T-helper 17 cell (primary cell): ENCODE measurements at places on chromosomes 12 and 14. TPM values are rescaled to one million over a fixed set of nuclear protein-coding genes. Genes with fewer than 3 reads are reported as not detected.

Gene PTGER2
- total RNA-seq: 52.1 TPM

Gene TAS2R8
- not detected for total RNA-seq

Gene ACOT4
- 0.65 TPM for total RNA-seq

Gene TSPAN11
- total RNA-seq: not detected

Gene ADGRD1
- total RNA-seq: not detected

Gene DGLUCY
- 86.0 TPM for total RNA-seq

Gene C12orf50
- not detected for total RNA-seq

Gene MIPOL1
- 0.73 TPM for total RNA-seq

Gene PRIMA1
- total RNA-seq: not detected

- peaks cover 9% of the 10 kb centered on the region for H3K4me1 ChIP-seq
- no peaks in the 10 kb centered on the region for H3K27me3 ChIP-seq
- H3K36me3 ChIP-seq: peaks cover 4% of the 10 kb centered on the region
These were observed 12.5 kb downstream of the CKB start for GRCh38 chr14:103509864-103510723.

DNA sequence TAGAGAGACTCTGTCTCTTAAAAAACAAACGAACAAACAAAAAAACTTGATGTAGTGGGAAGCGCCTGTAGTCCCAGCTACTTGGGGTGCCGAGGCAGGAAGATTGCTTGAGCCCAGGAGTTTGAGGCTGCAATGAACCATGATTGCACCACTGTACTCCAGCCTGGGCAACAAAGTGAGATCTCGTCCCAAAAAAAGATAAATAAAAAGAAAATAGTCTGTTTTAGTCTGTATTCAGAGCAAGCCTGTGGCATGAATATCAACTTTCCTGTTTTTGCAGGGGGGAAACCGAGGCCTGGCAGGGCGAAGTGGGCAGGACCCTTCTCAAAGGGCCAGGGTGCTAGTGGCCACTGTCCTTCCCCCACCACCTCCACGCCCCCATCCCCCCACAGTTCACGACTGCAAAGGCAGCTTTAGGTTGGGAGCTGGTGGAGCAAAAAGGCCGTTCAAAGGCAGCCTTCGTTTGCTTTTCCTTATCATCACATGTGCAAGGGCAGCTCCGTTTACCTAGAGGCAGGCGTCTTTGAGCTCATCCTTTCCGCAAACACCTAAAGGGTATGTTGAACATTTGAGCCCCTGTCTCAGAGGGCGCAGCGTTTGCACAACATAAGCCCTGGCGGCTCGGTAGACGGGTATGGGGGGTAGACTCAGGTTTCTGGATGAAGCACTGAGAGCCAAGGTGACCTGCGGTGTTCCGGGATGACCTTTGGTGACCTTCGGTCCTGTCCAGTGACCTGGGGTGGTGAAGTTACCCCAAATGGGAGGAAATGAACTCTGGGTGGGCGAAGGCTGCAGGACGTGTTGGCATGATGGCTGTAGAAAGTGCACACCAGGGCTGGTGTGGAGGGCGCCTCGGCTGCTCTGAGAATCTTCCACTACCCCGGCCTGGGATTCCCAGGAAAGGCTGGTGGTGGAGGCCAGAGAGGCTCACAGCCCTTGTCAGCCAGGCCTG is 8.7 kb upstream of the MEG3 start:
- no peaks in the 10 kb centered on the region for H3K4me1 ChIP-seq
- H3K36me3 ChIP-seq: no peaks in the 10 kb centered on the region
- no peak overlapping the region for H3K27ac ChIP-seq
- no peak for DNase-seq
- H3K27me3 ChIP-seq: peaks cover 40% of the 10 kb centered on the region

- DNase-seq: no peak
- H3K4me1 ChIP-seq: no peaks in the 10 kb centered on the region
- no peaks in the 10 kb centered on the region for H3K36me3 ChIP-seq
- H3K27me3 ChIP-seq: no peaks in the 10 kb centered on the region
- H3K27ac ChIP-seq: no peak overlapping the region
- no peak overlapping the region for H3K4me3 ChIP-seq
These were observed 990.2 kb downstream of the GALC start for GRCh38 chr14:87002776-87003175.

DNA sequence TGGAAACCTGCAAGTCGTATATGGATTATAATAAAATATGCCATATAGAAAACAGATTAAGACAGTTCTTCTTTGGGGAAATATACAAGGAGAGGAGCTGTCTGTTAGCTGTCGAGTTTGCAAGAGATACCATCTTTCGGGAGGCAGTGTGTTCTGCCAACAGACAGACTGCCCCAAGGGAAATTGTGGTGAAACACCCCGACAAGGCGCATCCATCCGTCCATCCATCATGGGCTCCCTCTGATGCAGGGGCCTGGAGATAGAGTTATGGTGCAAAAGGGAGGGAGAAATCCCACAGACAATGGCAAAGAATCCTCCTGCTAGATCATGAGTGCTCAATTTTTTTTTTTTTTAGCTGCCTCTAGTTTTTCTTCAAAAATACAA is 156.3 kb downstream of the DPF3 start:
- H3K27ac ChIP-seq: no peak overlapping the region
- no peak overlapping the region for H3K4me3 ChIP-seq
- no peak for DNase-seq
- H3K36me3 ChIP-seq: peaks cover 2% of the 10 kb centered on the region
- peaks cover 25% of the 10 kb centered on the region for H3K27me3 ChIP-seq
- peaks cover 5% of the 10 kb centered on the region for H3K4me1 ChIP-seq

DNA sequence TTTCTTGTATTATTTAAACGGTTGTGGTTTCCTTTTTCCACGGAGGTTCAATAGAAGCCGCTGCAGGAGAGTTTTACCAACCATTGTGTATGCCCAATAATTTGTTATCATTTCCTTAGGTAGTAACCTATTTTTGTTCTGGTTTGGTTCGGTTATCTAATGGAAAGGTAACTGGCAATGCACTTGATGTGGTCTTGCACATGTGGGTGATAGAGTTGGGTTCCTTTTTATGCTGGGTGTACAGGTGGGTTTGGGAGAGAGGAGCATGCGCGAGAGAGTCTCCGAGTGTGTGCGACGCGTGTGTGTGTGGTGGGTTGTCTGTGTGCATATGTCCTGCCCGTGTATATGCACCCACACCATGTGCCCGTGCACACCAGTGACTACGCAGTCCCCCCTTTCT is 102.7 kb upstream of the FKBP4 start:
- peaks cover 23% of the 10 kb centered on the region for H3K27me3 ChIP-seq
- peaks cover 29% of the 10 kb centered on the region for H3K4me1 ChIP-seq
- H3K27ac ChIP-seq: peak overlapping the region; percentile 92
- DNase-seq: no peak

DNA sequence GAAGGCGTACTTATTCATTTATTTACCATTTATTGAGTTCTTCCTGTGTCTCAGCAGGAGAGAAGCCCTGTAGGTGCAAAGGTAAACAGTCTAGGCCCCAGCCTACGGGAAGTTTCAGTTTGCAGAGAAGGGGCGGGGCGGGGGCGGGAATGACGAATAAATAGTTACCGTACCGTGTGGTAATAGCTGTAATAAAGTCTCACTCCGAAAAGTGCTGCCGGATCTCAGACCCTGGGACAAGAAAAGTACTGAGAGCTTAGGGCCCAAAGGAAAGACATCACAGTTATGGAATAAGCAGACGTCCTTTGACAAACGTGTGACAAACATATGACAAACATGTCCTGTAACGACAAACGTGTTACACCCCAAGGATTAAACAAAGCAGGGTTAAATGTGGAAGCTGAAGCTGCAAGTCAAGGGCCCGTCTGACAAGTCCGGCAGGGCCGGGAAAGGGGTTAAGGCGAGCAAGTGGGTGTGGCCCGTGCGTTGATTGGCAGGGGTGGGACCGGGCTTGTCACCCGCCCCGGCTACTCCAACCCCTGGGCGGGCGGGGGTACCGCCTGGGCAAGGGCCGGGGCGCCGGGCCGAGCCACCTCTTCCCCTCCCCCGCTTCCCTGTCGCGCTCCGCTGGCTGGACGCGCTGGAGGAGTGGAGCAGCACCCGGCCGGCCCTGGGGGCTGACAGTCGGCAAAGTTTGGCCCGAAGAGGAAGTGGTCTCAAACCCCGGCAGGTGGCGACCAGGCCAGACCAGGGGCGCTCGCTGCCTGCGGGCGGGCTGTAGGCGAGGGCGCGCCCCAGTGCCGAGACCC is at the start of gene LRP10:
LRP10 (plus strand) TSS at position 517 of the 809 bp plus-strand sequence. CDS start 564 bp downstream, outside the sequence.
- H3K4me1 ChIP-seq: peaks cover 30% of the 10 kb centered on the region
- peak within 1 kb of the TSS; percentile 95 for H3K4me3 ChIP-seq
- DNase-seq: peak; percentile 55

GRCh38 chr14:96586921-96587822 is 85.0 kb downstream of the PAPOLA start:
- peaks cover 27% of the 10 kb centered on the region for H3K27me3 ChIP-seq
- H3K36me3 ChIP-seq: no peaks in the 10 kb centered on the region
- H3K4me1 ChIP-seq: peaks cover 3% of the 10 kb centered on the region

DNA sequence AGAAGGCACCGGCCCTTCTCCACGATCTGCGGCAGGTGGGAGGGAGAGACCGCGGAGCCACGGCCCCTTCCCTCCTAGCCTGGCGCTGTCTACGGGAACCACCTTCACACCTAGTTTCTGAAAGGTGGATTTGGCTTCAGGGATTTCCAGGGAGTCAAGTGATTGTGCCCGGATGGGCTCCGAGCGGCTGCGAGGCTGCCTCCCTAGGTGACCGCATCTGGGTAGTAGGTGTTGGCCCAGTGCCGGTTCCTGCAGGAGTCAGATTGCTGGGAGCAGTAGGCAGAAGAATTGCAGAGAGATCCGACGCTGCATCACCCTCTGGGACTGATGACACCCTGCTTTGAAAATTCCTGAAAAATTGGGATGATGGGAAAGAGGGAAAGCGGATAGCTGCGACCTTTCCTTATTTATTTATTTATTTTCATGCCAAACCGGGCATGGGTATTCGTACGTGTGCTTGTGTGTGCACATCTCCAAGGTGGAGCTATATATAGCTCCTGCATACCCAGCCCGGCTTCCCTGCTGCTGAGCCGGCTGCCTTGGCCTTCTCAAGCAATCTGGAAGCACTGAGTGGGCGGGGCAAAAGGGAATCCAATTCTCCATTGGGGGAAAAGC is 1.1 kb downstream of the CNTN1 start:
- H3K36me3 ChIP-seq: no peaks in the 10 kb centered on the region
- H3K4me3 ChIP-seq: peak overlapping the region; percentile 55
- no peak for DNase-seq
- no peaks in the 10 kb centered on the region for H3K4me1 ChIP-seq
- H3K27ac ChIP-seq: no peak overlapping the region

GRCh38 chr12:112408621-112409020 is 784 bp downstream of the RPL6 start:
- H3K4me1 ChIP-seq: peaks cover 32% of the 10 kb centered on the region
- H3K27me3 ChIP-seq: no peaks in the 10 kb centered on the region
- DNase-seq: no peak
- peak overlapping the region; percentile 99 for H3K27ac ChIP-seq

DNA sequence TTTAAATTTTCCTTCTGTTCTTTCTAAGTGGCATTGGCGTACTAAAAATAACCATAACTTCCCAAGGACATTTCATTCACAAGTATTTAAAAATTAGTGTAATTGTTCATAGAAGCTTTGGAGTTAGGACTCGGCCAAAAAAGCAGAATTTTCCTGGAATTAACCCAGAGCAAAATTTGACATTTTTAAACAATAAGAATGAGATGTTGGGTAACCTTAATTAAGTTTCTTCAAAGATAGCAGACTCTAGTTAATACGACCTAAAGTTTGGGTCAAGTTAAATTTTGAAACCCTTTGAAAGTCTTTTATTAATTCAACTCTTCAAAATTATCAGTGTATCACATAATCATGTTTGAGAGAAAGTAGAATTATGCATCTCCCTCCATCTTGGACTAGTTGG is 118.3 kb downstream of the AKAP6 start:
- H3K36me3 ChIP-seq: no peaks in the 10 kb centered on the region
- no peak overlapping the region for H3K4me3 ChIP-seq
- no peak overlapping the region for H3K27ac ChIP-seq
- H3K4me1 ChIP-seq: no peaks in the 10 kb centered on the region

- no peaks in the 10 kb centered on the region for H3K36me3 ChIP-seq
- peaks cover 32% of the 10 kb centered on the region for H3K4me1 ChIP-seq
- no peak overlapping the region for H3K4me3 ChIP-seq
- DNase-seq: no peak
- no peaks in the 10 kb centered on the region for H3K27me3 ChIP-seq
These were observed 105.2 kb upstream of the ATF7IP start for GRCh38 chr12:14260011-14260993.

DNA sequence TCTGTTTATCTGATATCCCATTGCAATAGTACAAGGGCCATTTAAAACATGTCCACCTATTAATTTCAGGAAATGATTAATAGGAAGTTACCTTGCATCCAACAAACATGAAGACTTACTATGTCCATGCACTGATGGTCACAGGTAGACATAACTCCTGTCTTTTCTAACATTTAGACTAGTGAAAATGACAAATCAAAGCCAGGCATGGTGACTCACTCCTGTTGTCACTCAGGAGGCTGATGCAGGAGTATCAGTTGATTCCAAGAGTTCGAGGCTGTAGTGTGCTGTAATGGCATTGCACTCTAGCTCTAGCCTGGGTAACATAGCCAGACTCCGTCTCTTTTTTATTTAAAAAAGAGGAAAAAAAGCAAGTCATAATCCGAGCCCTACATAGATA is 14.8 kb downstream of the HSP90B1 start:
- peak overlapping the region; percentile 79 for H3K27ac ChIP-seq
- no peak for DNase-seq
- H3K27me3 ChIP-seq: no peaks in the 10 kb centered on the region
- peaks cover 20% of the 10 kb centered on the region for H3K36me3 ChIP-seq
- peaks cover 28% of the 10 kb centered on the region for H3K4me1 ChIP-seq

DNA sequence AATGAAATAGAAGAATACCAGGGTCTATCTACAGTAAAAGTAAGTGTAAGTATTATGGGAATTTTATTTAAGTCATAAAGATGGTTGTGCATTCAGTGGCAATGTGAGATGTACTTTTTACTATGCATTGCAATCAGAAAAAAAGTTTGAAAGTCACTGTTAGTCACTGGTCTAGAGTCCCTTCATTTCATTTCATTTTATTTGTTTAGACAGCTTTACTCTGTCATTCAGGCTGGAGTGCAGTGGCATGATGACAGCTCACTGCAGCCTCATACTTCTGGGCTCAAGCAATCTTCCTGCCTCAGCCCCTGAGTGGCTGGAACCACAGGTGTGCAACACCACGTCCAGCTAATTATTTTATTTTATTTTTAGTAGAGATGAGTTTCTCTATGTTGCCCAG is 42.6 kb downstream of the TGFB3 start:
- no peak overlapping the region for H3K27ac ChIP-seq
- no peak overlapping the region for H3K4me3 ChIP-seq
- DNase-seq: no peak
